ENCODE measurements at places on chromosomes 2 and 18.

- DNase-seq = no peak
Measured at GRCh38 chr2:105575499-105576025, 169.2 kb upstream of the NCK2 start.

GRCh38 chr18:574149-574860, 5.9 kb upstream of the CETN1 start:
- DNase-seq = no peak

DNA sequence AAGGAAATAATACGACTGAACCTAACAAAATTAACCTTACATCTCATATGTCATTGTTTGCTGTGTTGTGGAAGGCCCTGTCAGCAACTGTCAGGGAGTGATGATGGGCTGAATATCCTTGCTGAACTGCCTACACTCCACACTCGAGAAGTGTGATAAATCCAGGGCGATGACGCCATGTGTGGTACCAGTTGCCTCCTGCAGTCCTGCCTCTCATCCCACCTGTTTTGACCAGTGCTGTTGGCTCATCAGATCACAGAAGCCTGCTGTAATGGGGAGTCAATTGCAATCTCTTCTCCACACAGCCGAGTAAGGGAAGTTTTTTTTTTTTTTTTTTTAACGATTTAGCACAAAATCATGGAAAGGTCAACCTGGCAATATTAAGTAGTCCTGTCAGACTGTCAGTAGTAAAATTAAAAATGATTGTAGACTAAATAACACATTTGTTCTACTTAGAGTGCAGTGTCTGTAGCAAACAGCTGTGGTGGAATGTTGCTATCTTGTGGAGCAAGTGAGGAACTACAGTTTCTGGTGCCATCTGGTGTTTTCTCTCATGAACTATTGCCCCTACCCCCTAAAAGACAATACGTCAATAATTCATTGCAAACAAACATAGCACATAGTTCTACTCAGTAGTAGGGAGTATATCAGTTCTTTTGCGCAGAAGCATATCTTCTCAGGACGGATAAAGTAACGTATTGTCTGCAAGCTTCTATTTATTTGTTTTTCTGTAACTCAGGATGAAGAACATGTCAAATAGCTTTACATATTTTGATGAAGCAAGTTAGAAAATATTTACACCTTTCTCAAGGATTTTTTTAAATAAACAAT, 347.6 kb downstream of the CTNNA2 start:
- no peak for DNase-seq

DNA sequence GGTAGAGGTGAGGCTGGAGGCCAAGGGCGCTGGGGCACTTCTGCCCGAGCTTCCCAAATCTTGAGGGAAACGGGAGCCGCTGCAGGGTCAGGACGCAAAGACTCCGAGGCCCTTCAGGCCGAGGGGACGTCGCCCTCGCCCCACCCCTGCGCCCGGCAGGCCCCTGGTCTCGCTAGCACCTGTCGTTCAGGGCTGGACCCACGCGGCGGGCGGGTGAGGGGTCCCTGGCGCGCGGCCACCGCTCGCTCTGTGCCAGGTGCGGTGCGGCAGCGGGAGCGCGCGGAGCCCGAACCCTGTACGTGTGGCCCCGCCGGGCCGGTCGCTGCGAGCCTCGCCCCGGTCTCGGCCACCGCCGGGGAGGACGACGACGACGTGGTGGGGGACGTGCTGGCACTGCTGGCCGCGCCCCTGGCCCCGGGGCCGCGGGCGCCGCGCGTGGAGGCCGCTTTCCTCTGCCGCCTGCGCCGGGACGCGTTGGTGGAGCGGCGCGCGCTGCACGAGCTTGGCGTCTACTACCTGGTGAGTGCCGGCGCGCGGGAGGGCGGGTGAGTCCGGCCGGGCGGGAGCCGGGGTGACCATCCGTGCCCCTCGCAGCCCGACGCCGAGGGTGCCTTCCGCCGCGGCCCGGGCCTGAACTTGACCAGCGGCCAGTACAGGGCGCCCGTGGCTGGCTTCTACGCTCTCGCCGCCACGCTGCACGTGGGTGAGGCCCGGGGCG, 4.9 kb downstream of the ERFE start:
- no peak for DNase-seq

DNA sequence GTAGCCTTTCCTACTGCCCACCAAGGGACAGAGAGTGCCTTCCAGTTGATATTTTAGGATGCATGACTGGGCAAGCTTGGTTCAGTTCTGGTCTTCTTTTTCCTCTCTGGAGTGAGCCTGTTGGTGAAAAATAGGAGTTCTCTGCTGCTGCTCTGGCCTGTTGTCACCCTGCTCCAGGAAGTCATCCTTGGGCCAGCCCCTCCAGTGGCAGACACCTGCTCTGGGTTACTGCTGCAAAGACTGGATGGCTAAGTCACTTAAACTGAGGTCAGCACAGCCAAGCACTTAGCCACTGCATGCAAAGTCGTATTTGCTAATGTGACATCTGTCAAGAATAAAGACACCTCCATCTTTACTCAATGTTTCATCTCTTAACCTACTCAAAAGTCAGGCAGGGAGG, 219.6 kb upstream of the ID2 start:
- DNase-seq = no peak

DNA sequence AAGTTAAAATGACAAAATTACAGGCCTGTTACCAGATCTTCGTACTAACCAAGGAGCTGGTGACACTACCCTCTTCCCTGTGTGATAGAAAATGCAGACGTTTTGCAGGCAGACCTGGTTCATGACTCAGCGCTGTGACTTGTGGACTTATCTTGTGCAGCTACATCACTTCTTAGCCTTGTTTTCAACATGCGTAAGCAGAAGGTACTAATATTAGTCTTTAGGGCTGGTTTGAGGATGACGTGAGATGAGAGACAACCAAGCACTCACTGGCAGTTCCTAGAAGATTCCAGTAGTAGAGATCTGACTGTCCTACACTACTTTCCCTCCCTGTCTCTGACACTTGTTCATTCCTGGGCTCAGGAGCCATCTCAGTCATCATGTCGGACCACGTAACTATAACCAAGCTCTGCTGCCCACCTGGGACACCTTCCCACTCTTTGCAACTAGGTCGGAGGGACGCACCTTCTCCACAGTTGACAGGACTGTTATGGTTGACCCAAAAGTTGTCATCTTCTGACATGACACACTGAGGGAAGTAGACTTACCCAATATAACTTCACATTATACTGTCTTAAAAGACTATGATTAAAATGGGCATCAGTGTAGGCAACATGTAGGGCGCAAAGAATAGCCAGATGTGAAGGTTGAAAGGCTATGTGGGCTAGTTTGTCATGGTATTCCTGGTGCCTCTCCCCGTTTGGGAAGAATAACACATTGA, 64.8 kb downstream of the TNFRSF11A start:
- DNase-seq = no peak

DNA sequence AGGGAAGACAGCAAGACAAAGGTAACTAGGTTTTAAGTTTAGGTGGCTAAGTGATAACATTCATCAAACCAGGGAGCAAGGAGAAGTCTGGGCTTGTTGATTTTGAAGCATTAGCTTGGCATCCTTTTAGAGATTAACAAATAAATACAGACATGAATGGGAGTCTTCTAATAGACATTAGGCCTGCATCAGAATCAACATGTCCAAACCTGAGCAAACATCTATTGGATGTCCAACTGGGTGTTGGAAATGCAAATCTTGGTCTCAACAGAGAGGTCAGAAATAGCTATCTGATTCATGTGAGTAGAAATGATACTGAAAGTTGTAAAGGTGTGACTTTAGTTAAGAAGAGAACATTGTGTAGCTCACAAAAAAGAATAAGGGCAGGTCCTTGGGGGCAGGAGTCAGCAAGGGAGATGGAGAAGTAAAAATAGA, 85.5 kb upstream of the RND3 start:
- DNase-seq = no peak

GRCh38 chr2:7567646-7568045, 650.4 kb downstream of the RNF144A start:
- no peak for DNase-seq

DNA sequence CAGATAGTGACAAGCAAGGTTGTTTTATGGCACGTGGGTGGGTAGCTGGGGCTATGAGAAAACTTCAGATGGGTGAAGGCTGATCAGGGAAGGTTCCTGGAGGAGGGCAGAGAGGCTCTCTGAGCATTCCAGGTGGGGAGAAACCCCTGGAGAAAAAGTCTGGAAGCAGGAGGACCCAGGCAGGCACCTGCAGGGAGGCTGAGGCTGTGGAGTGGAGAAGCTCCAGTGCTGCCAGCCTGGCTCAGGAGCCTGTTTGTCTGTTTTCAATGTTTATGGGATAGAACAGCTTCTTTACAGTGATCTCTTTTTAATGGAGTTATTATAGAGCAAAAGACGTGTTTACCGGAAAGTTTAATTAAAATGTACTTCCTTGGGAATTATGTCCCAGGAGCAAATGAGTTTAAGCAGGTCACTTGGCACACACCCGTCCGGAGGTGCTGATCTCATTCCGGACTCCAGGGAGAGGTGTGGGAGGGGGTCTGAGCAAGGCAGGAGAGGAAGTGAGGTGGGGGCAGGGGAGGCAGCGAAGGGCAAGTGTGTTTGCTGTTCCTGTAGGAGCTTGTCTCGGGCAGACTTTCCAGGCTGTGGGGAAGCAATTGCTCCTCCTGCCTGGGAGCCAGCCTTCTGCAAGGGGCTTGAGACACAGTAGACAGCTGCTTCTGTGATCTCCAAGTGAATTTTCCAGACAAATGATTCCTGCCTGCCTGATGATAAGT, 239.5 kb downstream of the MYCN start:
- no peak for DNase-seq

DNA sequence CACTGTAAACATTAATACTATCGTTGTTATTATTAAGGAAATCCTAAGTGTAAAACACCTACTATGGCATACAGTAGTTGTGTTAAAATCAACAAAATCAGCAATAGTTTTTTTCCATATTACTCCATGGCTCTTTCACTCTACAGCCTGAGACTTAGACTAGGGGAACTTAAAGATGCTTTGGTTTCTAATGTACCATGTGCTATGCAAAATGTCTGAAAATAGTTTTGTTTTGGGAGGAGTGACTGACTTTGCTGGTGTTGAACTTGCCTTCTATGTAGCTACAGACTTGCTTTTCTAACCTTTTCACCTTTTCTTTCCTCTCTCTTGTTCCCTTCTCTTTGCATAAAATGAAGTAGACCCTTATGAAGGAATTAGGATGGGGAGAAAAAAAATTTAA, 159.0 kb upstream of the CCDC195 start:
- no peak for DNase-seq

DNA sequence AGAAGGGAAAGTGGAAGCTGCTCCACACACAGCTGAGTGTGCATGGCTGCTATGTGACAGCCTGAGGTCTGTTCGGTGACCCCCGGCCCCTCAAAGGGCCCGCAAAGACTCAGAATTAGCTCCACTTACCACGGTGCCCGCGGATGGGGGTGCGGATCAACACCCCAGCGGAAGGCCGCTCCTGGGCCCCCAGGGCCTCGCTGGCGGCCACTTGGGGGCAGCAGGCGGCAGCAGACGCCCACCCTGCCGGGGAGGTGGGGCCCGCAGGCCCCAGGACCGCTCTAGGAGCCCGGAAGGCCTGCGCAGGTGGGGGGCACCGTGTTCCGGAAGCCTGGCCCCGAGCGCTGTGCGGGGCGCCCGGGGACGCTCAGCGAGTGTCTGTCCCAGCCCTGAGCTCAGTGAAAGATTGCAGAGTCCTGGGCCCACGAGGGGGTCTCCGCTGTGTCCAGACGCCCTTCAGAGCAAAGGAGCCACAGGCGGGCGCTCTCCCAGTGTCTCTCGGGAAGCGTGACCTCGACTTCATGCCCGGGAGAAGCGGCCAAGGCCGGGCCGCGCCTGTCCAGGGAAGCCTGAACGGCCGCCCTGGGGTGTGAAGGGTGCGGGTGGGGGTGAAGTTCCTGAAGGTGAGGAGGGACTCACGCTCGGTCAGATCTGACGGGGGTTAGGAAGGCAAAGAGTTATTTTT, 118.7 kb downstream of the VAPA start:
- DNase-seq = no peak

DNA sequence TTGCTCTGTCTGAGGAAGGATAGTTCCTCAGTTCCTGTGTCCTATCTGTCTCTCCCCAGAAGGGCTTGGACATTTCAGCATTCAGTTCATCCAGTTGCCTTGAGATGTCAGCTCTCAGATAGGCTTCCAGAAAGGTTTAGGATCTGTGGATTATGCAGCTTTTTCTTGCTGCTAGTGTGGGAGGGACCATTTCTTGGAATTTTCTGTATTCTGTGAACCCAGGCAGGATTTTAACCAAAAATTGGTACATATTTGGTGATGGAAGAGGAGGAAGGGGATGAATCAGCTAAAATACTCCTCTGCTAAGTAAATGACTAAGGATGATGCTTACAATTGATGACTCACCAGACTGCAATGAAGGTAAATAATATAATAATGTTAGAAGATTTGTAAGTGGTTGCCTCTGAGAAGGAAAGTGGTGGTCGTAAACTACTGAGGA, 58.6 kb upstream of the DOCK10 start:
- DNase-seq = no peak

DNA sequence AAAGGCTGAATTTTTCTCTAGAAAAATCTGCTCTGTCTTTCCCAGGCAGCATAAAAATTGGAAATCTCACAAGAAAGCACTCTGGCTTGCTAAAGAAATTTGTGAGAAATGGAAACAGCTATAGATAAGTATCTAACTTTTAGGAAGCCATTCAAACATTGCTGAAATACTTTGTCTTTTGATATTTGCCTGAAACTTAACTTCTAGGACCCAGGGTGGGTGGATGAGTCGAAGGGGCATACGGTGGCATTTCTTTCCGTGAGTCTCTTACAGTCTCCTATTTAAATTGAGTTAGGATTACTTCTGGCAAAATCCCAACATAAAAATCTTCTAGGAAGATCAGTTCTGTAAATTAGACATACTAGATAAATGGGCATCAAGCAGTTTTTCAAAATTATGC, 532 bp upstream of the COL3A1 start:
- no peak for DNase-seq

- no peak for DNase-seq
Measured at GRCh38 chr2:154992826-154993225, 294.3 kb downstream of the KCNJ3 start.

GRCh38 chr2:39534095-39534711, 97.1 kb upstream of the MAP4K3 start:
- DNase-seq = no peak

GRCh38 chr18:74013955-74014354, 133.7 kb downstream of the FBXO15 start:
- DNase-seq = no peak

GRCh38 chr2:156589381-156590079, 153.4 kb downstream of the GPD2 start:
- DNase-seq = no peak

DNA sequence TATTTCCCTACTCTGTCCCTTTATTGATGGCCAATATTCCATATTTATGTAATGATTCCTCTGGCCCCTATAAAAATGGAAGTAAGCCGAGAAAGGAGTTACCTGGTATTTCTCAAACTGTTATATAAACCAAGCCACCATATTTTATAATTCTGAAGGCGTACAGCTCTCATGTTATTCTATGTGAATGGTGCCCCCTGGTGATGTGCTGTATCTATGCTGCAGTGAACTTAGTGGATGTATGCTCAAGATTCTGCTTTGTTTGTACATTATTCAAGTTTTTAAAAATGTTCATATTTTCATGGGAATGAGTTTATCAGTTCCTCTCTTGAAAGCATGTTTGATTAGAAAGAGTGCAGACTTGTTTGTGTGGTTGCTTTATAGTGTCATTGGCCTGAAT, 194.5 kb upstream of the LRRTM1 start:
- DNase-seq = no peak
